ENCODE measurements at places on chromosomes 2 and 18.

DNA sequence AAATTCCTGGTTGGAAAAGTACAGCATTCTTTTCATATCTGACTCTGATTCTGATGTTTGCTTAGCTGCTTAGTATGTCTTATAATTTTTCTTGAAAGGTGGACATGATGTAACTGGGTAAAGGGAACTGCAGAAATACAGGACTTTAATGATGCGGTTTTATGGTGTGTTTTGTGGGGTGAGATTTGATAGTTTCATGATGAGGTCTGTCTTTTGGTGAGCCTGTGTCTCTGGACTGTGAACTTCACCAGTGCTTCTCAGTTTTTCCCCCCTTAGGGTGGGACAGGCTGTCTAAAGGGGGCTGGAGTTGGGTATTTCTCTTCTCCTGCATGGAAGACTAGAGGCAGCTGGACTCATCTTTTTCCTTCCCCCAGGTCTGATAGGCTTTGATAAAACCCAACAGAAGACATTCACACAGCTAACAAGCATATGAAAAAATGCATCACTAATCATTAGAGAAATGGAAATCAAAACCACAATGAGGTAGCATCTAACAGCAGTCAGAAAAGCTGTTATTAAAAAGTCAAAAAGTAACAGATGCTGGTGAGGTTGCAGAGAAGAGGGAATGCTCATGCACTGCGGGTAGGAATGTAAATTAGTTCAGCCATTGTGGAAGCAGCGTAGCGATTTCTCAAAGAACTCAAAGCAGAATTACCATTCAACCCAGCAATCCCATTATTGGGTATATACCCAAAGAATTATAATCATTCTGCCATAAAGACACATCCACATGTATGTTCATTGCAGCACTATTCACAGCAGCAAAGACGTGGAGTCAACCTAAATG is 77.6 kb downstream of the EPC2 start:
- no peak for DNase-seq

GRCh38 chr18:13397504-13398163 is 179.1 kb downstream of the LDLRAD4 start:
- DNase-seq, result no peak

- no peak for DNase-seq
Observed at GRCh38 chr2:194223218-194223617, 1433.8 kb upstream of the SLC39A10 start.

DNA sequence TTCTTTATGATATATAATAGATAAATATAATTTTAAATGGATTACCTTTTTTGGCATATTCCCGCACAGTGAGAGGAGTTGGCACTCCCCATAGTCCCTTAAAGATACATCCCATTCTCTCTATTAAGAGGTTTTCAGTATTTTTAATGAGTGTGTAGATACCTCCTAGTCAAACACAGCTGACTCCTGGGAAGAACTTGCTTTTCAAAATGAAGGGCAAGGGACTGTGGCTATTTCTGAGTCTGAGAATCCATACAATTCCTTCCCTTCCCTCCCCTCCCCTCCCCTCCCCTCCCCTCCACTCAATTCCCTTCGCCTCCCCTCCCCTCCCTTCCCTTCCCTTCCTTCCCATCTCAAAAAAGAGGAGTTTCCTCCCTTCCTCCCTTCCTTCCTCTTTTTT is 93.5 kb downstream of the PRPF40A start:
- DNase-seq, result no peak

GRCh38 chr2:7011356-7012083 is 94.3 kb downstream of the RNF144A start:
- DNase-seq, result no peak

DNA sequence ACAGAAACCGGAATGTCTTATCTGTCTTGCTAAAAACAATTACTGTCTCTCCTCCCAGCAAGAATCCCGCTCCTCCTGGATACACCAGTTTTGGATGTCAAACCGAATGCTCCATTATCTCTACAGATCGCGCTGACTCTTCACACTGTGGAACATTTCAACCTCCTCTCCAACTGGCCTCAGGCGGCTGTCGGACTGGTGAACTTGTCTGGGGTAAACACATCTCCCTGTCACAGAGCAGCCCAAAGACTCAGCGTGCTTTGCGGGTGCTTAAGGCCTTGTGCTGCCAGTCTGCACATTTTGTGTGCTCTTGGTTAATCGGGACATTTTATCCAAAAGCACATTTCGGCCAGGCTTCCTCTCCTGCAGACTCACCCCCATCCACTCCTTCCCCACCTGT is 173.1 kb downstream of the ICOS start:
- no peak for DNase-seq

GRCh38 chr2:41928526-41928925 is 119.3 kb upstream of the PKDCC start:
- DNase-seq, result no peak

- DNase-seq, result no peak
Observed at GRCh38 chr2:216842636-216843035, 17.2 kb downstream of the TNP1 start.

- no peak for DNase-seq
Observed at GRCh38 chr2:30366199-30366691, 80.8 kb upstream of the LCLAT1 start.

- DNase-seq, result no peak
Observed at GRCh38 chr2:66574701-66575624, 140.0 kb downstream of the MEIS1 start.

DNA sequence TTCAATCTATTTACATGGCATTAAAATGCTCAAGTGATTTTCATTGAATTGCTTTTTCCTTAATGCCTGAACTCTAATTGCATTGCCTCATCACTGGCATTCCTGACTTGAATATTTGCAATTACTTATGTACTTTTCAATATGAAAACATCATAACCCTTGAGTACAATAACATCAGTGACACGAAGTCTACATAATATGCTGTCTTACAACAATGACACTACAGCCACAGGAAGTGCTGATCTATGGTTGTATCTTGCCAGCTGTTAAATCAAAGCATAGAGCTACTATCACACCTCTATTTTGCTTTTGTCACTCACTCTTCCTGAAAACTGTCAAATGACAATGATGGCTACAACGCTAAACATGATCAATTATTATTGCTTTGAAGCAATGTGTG is 156.9 kb downstream of the CCDC102B start:
- DNase-seq, result no peak

- DNase-seq, result no peak
Observed at GRCh38 chr18:43780782-43781340, 503.6 kb upstream of the SYT4 start.

GRCh38 chr2:58939388-58939787 is 698.3 kb upstream of the FANCL start:
- no peak for DNase-seq

DNA sequence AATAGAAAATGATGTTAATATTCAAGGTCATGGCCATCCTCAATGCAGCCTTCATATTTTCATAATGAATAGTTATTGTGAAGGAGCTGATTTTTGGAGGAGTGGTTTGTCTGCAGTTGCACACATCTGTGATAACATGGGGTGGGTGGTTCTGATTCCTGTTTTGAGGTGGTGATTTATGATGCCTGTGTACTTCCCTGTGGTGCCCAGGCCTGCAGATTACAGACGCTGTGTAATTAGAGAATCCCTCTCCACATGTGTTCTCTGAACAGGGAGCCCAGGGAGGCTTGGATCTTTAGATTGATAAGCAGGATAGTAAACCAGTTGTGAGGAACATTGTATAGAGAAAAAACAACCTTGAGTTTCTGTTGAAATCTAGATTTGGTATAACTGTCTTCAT is 117.5 kb downstream of the AGAP1 start:
- no peak for DNase-seq

- no peak for DNase-seq
Observed at GRCh38 chr2:202140522-202141252, 67.6 kb downstream of the KIAA2012 start.

DNA sequence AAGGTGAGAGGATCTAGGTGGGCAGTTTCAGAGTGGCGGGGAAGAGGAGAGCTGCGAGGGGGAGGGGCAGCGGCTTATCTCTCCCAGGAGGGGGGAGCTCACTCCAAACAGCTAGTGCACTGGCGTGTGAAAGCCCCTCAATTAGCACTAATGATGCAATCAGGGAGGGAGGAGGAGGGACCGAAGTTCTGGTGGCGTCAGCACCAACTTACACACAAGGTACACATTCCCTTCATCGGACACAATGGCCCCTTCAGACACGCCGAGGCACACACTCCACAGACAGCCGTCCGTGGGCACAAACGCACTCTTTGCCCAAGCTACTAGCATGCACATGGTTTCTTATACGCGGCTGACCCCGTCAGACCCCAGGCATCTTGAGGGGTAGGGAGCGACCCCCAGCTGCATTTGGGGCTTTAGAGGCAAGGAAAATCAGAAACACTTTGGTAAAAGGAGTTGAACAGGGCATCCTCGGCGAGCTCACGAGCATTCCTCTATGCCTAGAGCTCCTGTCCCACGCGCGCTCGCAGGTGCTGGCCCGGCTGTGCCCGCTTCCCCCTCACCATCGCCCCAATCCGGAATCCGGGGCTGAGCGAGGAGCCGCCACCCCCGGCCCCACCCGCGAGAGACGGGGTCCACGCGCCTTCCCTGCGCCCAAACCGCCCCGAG is 868 bp upstream of the PKDCC start:
- DNase-seq, result no peak

DNA sequence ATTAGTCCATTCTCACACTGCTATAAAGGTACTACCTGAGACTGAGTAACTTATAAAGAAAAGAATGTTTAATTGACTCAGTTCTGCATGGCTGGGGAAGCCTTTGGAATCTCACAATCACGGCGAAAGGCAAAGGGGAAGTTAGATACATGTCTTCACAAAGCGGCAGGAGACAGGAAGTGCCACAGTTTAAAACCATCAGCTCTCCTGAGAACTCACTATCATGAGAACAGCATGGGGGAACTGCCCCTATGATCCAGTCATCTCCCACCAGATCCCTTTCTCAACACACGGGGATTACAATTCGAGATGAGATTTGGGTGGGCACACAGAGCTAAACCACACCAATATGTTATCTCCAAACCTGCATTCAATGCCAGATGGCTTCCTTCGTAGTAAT is 716.1 kb downstream of the DCC start:
- no peak for DNase-seq

GRCh38 chr2:54981385-54981784 is 68.9 kb downstream of the RTN4 start:
- DNase-seq, result no peak

DNA sequence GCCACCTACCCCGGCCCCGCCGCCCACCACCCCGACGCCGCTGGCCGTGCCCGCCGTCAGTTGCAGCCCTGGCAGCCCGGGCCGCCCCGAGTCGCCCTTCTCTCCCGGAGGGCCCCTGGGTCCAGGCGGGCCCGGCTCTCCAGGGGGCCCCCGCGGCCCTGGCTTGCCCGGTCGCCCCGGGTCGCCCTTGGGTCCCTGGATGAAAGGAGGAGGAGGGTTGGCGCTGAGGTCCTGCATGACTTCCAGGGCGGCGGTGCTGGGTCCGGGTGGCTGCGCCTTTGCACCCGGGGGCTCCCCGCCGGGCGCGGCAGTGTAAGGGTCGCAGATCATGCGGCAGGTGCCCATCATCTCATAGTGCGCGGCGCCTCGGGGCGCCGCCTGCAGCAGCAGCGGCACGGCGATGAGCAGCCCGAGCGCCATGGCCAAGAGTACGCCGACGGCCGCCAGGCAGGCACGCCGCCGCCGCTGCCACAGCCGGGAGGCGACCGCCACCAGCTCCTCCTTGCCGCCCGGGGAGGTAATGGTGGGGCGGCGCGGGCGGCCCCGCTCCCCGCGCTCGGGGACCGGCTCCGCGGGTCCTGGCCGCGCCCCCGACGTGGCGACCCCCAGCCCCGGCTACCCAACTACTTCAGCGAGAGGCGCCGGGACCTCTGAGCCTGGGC is 570 bp downstream of the C1QL2 start:
- DNase-seq, result no peak

GRCh38 chr2:173048897-173049661 is 26.6 kb upstream of the MAP3K20 start:
- no peak for DNase-seq

- DNase-seq, result peak; percentile 60
Observed at GRCh38 chr2:121810959-121811853, 55.8 kb downstream of the TSN start.

- DNase-seq, result no peak
Observed at GRCh38 chr2:142997231-142997630, 119.8 kb downstream of the KYNU start.

- DNase-seq, result no peak
Observed at GRCh38 chr18:21362831-21363230, 120.8 kb downstream of the GREB1L start.

DNA sequence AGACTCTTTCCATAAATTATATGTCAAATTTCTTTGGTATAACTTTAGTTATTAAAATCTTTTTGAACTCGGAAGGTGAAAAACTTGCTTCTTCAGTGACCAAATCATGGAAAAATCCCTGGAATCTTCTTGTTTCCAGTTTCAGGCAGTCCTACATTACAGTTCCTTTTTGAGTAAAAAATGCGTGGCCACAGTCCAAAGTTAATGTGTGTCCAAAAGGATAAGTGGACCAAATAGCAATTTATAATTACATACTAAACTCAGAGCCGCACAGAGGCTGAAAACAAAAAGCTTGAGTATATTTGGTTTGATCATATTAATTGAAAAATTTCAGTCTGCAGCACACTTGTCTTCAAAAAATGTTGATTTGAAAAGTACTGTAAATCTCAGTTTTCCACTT is 28.4 kb upstream of the DYNC2LI1 start:
- DNase-seq, result no peak

DNA sequence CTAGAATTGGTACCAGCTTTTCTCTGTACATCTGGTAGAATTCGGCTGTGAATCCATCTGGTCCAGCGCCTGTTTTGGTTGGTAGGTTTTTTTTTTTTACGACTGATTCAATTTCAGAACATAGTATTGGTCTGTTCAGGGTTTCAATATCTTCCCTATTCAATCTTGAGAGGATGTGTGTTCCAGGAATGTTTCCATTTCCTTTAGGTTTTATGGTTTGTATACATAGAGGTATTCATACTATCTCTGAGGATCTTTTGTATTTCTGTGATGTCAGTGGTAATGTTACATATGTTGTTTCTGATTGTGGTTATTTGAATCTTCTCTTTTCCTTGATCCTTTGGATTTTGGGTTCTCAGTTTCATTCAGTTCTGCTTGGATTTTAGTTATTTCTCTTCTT is 172.1 kb upstream of the ITGA4 start:
- DNase-seq, result no peak

GRCh38 chr2:182906454-182906853 is 40.0 kb upstream of the FRZB start:
- no peak for DNase-seq

DNA sequence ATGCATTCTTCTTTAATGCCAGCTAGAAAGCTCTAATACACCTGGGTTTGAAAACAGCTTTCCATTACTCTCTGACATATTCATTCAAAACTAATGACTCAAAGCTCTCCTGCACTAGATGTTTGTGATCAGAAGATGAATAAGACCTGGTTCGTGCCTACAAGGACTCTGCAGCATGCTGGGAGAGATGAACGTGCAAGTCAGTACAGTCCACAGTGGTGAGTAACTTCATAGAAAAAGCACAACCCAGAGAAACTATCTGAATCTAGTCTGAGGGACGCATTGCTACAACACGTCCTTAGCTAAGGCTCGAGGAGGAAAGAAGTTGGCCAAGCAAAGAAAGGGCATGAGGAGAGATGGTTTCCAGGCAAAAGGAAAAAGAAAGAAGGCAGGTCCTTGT is 234.3 kb downstream of the OSR1 start:
- DNase-seq, result no peak

- DNase-seq, result no peak
Observed at GRCh38 chr2:9744256-9745004, 98.8 kb upstream of the TAF1B start.

GRCh38 chr2:239790721-239791120 is 234.4 kb downstream of the NDUFA10 start:
- no peak for DNase-seq

- no peak for DNase-seq
Observed at GRCh38 chr2:197925204-197925603, 120.8 kb downstream of the PLCL1 start.

Measured in KG1 (cell line).